CD4-positive, alpha-beta T cell treated with Interleukin-17A for 4 hours (primary cell): ENCODE measurements at places on chromosomes 7 and 10.

- no peak for DNase-seq
These were observed 65.9 kb upstream of the ADAM12 start for GRCh38 chr10:126454045-126454751.

DNA sequence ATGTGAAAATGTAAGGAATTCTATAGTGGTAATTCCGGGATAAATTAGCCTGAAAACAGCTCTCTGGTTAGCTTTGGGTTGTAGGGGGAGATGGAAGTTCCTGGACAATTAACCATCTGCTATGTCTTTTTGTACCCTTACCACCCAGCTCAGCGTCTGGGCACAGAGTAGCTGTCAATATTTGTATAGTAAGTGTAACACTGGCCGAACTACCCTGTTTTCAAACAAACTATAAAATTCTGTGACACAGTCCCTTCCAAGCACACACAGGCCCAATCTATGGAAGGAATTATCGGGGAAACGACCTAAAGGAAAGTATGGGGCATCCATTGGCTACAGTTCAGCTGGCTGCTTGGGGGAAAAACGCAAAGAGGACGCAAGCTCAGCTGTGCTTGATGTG, 869 bp upstream of the LHFPL3 start:
- DNase-seq = no peak

- no peak for DNase-seq
These were observed 531.0 kb upstream of the COBL start for GRCh38 chr7:51847461-51848134.

GRCh38 chr10:110714356-110714755, 70.2 kb downstream of the RBM20 start:
- no peak for DNase-seq

DNA sequence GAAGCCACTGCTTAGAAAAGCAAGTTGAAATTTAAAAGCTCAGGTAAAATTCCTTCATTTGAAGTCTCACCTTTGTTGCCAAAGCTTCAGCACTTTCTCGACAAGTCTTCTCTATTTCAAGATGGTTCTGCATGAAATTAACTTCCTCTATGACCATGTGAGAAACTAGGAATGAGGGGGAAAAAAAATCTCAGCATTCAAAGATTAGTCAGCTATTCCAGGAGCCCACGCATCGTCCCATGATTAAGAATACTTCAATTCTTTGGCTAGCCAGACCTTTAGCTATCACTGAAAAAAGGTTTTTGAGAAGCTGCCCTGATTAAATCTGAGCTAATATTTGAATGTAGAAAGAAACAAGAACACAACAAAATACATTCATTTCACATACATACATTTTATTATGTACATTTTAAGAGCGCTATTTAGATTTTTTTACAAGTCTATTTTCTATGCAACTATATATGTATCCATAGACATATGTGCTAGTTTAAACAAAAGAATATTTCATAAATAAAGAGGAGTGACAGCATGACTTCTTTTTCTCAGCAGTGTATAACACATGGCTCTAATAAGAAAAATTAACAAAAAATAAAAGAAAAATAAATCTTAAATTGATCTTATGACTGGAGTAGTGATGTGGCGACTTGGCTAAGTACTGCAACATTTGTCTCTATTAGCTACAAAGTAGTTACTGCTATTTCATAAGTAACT, 44.8 kb downstream of the SHTN1 start:
- no peak for DNase-seq

GRCh38 chr7:90303241-90303640, 17.9 kb downstream of the FAM237B start:
- no peak for DNase-seq

DNA sequence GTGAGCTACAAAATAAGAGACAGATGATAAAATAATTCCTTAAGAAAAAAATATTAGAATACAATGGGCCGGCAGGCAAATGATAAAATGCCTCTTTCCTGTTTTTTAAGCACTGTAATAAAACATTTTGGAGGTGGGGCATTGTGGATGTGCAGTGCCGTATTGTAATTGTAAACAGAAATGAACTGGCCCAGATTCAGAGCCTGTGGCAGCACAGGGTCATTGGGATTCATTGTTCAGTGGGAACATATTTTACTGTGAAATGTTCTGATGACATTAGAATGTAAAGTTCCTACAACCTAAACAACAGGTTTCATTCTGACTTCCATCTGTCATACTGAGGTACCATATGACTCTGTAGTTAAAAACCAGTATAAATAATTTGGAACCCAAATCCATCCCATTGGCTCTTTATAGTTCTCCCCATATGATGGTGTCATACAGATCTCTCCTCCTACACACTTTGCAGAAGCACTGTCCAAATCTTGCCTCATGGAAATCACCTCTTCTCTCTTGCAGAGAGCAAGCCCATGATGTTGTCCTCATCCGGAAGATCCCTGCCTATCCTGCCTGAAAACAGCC, 264.6 kb downstream of the WDR37 start:
- no peak for DNase-seq

DNA sequence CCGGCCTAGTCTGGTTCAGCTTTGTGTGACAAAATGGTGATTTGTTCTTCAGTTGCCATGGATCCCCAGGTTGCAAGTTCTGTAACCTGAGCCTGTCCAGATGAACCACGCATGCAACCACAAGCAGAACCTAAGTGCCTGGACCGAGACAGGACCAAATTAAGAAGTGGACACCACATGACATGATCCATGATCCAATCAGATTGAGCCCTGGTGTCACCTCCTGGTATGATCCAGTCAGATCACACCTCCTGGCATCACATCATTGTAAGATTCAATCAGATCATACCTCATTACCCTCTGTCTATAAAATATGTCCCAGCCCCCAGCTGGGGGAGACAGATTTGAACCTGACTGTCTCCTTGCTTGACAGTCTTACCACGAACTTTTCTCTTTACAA, 70.0 kb downstream of the MALSU1 start:
- no peak for DNase-seq

DNA sequence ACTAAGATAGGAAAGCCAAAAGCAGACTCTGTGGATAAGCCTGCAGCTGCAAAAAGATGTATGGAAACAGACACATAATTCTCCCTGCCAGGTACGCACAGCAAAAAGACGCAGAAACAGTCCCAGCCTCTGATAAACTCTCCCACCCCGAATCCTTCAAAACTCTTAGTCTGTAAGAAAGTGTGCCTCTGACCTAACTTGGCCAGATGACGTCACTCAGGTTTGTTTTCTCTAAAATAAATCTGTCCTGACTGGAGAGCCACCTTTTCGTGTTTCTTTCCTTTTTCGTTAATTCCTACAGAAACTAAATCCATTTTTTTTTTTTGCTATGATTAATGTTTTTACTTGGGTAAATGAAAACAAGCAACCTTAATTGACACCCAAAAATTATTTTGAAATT, 793.8 kb downstream of the SORCS1 start:
- DNase-seq = no peak

DNA sequence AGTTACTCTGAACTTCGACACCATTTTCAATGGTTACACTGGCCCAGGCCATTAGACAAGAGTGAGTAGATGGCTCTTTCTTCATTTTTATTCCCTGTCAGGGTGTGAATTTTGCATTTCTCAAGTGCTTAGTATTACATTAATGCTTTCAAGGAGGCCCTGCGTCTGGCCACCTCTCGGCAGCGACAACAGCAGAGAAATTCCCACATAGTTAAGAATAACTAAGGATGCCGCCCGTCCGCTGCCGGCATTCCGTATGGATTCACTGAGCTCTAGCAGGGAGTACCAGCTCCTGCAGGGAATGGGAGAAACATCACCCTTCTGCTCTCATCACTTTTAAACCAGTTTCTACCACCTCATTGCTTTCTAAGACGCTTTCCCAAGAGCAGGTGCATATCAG, 153.6 kb downstream of the TCERG1L start:
- DNase-seq = no peak

DNA sequence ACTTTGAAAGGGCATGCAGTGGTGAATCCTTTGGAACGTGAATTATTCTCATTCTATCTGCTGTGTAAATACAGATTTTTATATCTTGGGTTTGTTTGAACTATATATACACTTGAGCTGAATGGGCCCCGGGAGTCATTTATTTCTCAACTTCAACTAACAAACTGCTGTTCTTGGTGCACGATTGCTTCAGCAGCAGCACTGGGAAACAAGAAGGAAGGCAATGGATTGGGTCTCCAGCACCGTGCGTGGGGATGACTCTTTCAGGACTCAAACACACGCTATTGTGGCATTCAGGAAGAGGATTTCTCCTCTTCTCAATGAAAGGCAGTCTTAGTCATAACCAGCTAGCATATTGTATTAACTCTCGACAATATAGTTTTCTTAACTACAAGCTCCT, 226.0 kb upstream of the NFE2L3 start:
- no peak for DNase-seq

DNA sequence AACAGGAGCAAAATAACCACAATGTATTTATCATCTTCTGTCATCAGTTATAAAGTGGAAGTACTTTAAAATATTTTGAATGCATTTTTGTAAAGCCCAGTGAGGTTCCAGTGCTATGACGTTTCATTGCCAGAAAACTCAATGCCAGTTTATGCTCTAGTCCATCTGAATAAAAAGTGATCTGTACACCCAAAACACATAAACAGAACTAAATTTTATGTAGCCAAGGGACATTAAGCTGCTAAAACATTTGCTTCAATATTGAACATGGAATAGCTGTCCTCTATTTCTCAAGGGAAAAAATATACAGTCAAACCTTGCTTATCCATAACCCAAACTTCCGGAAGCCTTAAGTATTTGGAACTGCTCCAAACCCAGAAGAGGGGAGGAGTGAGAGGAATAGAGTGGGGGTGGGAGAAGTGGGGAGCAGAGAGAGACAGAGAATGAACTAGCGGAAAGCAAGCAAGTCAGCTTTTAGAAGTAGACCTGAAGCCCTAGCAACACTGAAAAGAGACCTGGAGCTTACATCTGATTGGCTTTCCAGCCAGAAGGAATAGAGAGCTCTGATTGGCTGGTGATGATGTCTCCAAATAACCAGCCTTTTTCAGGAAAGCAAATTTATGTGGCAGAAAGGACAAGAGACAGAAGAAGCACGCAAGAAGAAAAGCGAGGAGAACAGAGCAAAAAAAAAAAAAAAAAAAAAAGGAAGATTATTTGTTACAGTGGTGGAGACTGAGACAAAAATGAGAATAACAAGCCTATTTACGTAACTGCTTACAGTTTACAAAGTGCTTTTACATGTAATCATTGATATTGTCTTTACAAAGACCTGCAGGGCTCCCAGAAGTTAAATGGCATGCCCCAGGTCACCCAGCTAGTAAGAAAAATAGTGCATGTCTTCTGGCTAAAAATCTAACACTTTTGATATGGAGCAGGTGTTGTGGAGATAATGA, 196.0 kb downstream of the RNLS start:
- peak; percentile 18 for DNase-seq

DNA sequence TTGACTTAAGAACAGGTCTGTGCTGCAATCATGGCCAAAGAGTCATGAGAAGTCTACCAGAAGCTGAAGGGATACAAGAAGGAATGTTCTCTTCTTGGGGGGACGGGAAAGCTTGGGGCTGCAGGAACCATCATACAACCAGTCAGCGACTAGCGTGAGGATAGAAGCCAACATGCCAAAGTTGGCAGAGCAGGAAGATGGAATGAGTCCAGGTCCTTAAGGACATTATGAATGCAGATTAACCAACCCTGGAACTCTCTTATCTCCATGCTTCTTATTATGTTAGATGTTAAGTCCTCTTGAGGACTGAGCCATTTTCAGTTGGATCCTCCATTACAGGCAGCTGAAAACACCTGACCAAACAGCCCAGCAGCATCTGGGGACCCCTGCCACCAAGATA, 17.2 kb upstream of the CACUL1 start:
- DNase-seq = no peak

GRCh38 chr7:158325530-158326381, 261.9 kb downstream of the PTPRN2 start:
- DNase-seq = no peak

DNA sequence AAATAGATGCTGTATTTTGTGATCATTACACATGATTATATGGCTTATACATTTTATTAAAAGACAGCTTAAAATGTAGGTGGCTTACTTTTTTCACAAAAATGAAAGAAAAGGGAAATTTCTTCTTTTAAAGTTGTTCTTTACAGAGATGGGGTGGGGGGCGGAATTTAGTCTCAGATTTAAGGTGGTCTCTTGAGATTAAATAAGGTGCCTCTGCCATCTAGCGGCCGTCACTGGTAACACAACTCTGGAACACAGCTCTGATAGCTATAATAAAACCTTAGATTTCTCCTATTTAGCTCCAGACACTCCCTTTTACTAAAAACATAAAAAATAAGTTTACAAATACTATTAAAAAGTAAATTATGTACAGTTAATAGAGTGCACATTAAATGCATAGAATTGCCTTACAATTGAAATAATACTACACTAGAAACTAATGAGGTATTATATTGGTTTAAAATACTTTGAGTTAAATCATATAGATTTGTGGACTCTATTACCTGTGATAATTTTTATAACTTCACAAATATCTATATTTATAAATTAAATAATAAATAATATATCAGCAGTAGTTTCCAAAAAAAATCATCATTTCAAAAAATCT, 210.9 kb downstream of the DGKB start:
- peak; percentile 55 for DNase-seq

DNA sequence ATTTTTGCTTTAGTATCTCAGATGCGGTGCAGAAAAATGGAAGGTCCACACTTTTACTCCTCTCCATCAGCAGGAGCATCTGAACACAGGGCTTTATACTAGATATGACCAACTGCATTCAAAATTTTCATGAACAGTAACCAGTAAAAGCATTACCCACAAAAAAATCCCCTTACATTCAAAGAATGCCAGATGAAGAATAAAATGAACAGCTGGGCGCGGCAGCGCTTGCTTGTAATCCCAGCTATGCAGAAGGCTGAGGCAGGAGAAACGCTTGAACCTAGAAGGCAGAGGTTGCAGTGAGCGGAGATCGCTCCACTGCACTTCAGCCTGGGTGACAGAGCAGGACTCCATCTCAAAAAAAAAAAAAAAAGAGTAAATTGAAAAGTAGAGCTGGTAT, 3.1 kb downstream of the SAR1A start:
- no peak for DNase-seq

- DNase-seq = no peak
These were observed 262.2 kb upstream of the NFE2L3 start for GRCh38 chr7:25889765-25890164.

DNA sequence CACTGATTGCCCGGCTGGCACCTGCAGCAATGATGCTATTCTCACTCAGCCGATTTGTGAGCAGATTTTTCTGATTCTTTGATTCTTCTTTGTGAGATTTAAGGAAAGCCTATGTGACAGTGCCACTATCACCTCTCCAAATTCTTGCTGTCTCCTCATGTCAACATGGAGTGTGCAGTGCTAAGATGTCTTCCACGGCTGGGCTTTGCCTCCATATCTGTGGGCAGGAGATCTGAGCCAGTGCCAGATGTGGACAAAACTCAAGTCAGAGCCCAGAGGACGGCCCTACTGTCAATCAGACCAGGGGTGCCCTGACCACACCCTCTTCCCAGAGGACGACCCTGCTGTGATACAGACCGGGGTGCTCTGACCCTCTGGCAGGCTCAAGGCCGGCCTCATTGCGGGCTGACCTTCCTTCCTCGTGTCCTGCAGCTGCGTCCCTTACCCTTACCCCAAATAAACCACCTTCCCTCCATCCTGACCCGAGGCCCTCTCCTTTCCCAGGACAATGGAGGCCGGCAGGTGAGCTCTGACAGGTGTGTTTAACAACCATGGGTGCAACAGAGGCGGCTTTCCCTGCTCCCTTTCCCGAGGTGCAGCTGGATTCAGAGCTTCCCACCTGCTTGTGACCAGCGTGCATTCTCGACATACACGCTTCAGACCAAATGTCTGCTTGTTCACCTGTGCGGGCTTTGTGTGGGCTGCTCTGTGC, 221.4 kb downstream of the ADARB2 start:
- DNase-seq = no peak

- no peak for DNase-seq
These were observed 281.7 kb downstream of the FRMD4A start for GRCh38 chr10:14048930-14049613.

GRCh38 chr10:77512219-77512578, 125.4 kb downstream of the KCNMA1 start:
- DNase-seq = no peak
